Retina (tissue), 1 donor: ENCODE measurements at places on chromosomes 1 and 21.

- no peak for DNase-seq
These were observed 11.0 kb downstream of the ZBTB7B start for GRCh38 chr1:155013632-155014031.

- DNase-seq = no peak
These were observed 1414.3 kb upstream of the B3GALT2 start for GRCh38 chr1:194600716-194601115.

DNA sequence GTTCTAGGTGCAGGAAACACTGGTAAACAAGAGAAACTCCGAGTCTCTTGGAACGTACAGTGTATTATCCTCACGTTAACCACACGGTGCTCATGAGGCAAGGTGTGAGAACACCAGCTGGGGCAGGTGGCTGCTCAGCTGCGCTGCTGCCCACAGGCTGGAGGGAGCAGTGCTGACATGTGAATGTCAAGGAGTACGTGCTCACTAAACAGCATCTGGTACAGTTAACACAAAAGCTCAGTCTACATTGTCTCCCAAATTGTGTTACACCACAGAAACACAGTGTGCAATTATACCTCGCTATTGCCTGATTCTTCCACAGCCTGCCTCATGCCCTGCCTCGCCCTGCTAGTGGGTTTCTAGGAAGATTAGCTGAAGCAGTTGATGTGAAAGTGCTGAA is 138.4 kb downstream of the GLIS1 start:
- no peak for DNase-seq

GRCh38 chr1:203133970-203134725 is 6.6 kb downstream of the ADORA1 start:
- DNase-seq = no peak

DNA sequence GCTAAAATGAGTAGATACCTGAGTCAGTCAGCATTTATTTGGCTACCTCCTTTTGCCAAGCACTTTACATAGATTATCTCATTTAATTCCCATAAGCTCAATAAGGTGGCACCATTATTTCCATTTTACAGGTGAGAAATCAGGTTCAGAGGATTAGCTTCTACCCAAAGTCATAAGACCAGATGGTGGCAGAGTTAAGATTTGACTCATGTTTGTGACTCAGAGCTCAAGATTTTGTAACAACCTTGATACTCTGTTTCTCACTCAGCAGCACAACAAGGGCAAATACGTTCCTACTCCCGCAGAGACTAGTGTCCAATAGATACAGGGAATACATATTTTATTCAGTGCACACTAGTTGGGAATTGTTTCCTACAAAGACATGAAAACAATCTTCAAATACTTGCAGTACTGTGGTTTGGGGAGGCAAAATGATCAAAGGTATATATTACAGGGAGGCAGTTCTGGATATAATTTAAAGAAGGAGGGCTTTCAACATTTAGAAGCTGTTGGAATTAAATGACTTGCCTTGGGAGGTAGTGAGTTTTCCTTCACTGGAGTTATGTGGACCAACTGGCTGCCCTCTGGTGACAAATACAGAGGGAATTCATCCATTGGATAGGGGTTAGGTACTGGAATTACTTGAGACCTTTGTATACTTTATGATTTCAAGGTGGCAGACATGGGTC is 3.6 kb downstream of the LEPR start:
- DNase-seq = no peak

DNA sequence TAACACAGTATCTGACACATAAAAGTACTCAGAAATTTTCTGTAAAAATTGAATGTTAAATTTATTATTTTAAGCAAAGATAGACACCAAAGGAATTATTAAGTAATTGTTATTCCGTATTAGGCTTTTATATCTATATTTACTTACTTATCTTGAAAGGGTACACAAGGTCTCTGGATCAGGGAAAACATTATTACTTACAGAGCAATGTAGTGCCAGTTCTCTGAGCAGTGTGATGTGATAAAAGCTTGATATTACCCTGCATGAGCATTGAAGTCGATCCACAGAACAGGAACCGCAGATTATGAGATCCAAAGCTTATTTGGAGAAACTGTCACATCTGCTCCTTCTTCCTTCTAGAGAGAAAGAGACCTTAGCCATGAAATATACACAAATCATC is 637.9 kb upstream of the RGS18 start:
- DNase-seq = no peak

- DNase-seq = peak; percentile 63
These were observed at the start of gene SIM2 for GRCh38 chr21:36698981-36699545. Gene SIM2 (plus strand): TSS chr21:36699115. CDS start chr21:36699747, 632 bp downstream.

GRCh38 chr1:11794446-11795237 is 11.1 kb downstream of the MTHFR start:
- DNase-seq = no peak

- peak; percentile 66 for DNase-seq
These were observed 34.8 kb downstream of the ZMYND12 start for GRCh38 chr1:42420911-42421585.
